ENCODE measurements at places on chromosomes 13 and 19. TPM values are rescaled to one million over a fixed set of nuclear protein-coding genes. Genes with fewer than 3 reads are reported as not detected.

IZUMO1 gene
- total RNA-seq = 6.4 TPM

AMH gene
- 160 TPM for total RNA-seq

FCER2 gene
- total RNA-seq = not detected

SLC25A41 gene
- total RNA-seq = 0.57 TPM

FUT2 gene
- 2.7 TPM for total RNA-seq

SMAD9 gene
- total RNA-seq = 25.1 TPM

USE1 gene
- 24.5 TPM for total RNA-seq
